NCI-H524 treated with DMSO at 0.1 percent for 48 hours (cell line): ENCODE measurements at places on chromosomes 7 and 10.

- no peak for DNase-seq
These were observed 17.3 kb downstream of the FAM107B start for GRCh38 chr10:14757394-14757793.

GRCh38 chr7:12069757-12070156, 141.3 kb upstream of the TMEM106B start:
- no peak for DNase-seq

- DNase-seq, result no peak
These were observed 26.9 kb downstream of the PRSS2 start for GRCh38 chr7:142797391-142798377.

DNA sequence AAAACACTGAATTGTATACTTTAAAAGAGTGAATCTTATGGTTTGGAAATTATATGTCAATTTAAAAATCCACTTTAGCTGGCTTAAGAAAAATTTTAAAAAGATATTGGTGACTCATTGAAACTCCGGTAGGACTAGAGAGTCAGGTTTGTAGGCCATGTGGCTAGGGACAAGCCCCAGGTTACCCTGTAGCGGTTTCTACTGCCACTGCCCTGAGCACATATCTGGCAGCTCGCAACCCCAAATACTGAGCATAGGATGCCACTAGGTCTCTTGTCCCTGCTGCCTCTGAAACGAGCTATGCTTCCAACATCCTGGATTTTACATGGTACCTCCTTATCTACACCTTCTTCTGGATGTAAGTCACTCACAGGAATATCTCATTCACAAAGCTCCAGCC, 1.4 kb upstream of the MGAM2 start:
- DNase-seq, result no peak

- no peak for DNase-seq
These were observed 15.8 kb downstream of the CNPY1 start for GRCh38 chr7:155530601-155531000.

DNA sequence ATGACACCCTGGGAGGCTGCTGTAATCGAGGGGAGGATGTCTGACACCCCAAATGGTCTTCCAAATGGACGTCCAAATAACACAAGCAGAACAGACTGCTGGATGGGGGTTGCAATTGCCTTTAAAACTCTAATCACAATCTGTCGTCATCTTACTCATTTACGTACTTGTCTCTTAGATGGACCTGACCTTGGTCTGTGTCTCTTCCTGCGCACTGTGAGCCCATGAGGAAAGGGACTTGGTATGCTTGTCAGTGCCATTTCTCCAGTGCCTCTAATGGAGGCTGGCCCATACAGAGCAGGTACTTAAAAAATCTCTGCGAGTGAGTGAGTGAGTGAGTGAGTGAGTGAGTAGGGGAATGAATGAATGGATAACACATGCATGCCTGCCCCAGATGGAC, 93.3 kb downstream of the DLG5 start:
- no peak for DNase-seq

- DNase-seq, result no peak
These were observed 41.2 kb downstream of the TACR2 start for GRCh38 chr10:69375307-69376151.

DNA sequence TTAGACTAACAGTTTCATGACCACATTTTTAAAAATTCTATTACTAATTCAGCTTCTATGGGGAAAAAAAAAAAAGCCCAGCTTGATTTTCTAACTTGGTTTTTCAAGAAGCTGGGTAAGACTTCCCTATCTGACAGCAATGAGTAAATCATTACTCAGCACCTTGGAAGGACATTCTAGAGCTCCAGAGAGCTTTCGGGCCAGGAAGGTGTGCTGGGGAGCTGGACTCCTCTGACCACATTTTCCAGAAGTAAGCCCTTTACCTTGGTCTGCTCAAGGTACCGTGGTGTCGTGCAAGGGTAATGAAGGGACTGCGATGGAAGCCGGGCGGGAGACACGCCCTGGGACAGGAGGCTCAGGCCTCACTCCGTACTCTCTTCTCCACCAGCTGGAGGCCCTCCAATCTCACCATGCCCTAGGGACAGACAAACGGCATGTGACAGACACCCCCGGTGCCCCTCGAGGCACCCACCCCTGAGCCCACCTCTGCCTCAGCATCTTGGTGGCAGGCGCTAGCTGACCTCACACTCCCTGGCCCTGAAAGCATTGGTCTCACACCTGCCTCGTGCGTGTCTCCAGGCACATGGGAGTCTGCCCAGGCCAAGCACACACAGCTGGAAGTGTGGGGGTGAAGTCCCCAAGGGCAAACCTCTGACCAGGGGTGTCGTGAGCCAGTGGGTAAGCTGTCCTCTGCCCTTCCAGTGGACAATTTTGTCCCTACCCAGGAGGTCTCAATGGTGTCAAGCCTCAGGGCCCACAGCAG, 152.1 kb downstream of the OAT start:
- DNase-seq, result no peak

DNA sequence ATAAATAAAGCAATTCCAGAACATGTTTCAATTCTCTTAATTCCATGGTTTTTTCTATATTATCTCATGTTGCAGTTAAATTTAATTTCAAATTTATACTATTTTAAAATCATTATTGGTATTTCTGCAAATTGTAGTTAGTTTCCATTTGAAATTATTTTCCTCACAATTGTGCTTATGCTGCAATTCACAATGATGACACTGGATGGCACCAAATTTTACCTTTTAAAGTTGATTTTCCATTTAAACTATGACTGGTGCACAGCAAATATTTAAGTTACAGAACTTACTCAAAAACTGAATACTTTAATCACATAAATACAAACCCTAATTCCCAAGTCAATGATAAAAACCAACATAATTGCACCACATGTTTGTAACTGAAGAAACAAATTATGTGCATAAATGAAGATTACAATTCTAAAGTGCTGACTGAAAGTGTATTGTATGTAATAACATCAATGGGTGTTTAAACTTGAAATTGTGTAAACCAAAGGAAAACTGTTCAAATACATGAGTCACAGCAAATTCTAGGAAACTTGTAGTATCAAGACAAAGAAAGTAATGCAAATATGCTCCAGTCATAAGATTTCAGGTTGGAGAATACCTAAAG, 75.3 kb upstream of the AASS start:
- no peak for DNase-seq

GRCh38 chr7:29853789-29854188, 47.5 kb downstream of the WIPF3 start:
- no peak for DNase-seq

DNA sequence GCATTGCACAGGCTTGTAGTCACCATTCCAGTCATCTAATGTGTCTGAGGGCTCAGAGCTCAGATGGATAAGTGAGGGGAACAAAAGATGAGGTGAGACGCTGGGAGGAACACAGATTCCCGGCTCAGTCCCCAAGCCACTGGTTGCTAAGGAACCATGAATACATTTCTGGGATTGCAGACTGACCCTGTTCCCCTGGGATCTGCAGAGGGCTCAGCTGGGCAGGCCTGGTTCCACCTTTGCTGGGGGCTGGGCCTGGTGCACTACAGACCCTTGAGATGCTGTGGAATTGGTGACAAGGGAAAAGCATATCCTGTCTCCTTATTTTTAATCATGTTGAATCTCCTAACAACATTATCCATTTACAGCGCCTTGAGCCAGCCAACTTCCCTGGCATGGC, 19.2 kb downstream of the ELFN1 start:
- no peak for DNase-seq
